Myometrial cell (primary cell): ENCODE measurements at places on chromosomes 4 and X. TPM values are rescaled to one million over a fixed set of nuclear protein-coding genes. Genes with fewer than 3 reads are reported as not detected.

FHDC1 gene
- total RNA-seq: under 0.01 and 0.18 TPM in 2 replicates

CYTL1 gene
- not detected in 2 replicates for total RNA-seq

RNF128 gene
- total RNA-seq: 0.18 TPM in 1 of 2 replicates, not detected in the other

FAM9B gene
- total RNA-seq: not detected in 2 replicates

INTU gene
- 3.5 and 42.2 TPM in 2 replicates for total RNA-seq

ARMCX2 gene
- 102 and 107 TPM in 2 replicates for total RNA-seq

SLIT2 gene
- total RNA-seq: 37.8 and 47.0 TPM in 2 replicates

ADGRG4 gene
- not detected in 2 replicates for total RNA-seq

SEC24D gene
- 123 and 140 TPM in 2 replicates for total RNA-seq

VCX3B gene
- total RNA-seq: not detected in 2 replicates

ATP1B4 gene
- total RNA-seq: not detected in 2 replicates

UGT2A3 gene
- total RNA-seq: not detected in 2 replicates

DOK7 gene
- total RNA-seq: not detected in 2 replicates

TMEM271 gene
- total RNA-seq: not detected in 2 replicates

SYTL5 gene
- under 0.01 TPM in 1 of 2 replicates, not detected in the other for total RNA-seq

PGRMC2 gene
- 12.4 and 18.6 TPM in 2 replicates for total RNA-seq

BST1 gene
- 4.9 and 8.9 TPM in 2 replicates for total RNA-seq

KLB gene
- not detected in 2 replicates for total RNA-seq

BEX5 gene
- total RNA-seq: 0.29 TPM in 1 of 2 replicates, not detected in the other

SLC16A2 gene
- 6.7 and 8.4 TPM in 2 replicates for total RNA-seq

PABPC1L2B gene
- total RNA-seq: not detected in 2 replicates
